ENCODE measurements at places on chromosomes 11 and 22.
A peak's percentile ranks its signal among the peaks of the same experiment; 100 is the strongest.

GRCh38 chr11:45093761-45094455, 52.5 kb upstream of the PRDM11 start:
- no peak for DNase-seq

GRCh38 chr11:57787920-57788702, 26.5 kb downstream of the CTNND1 start:
- DNase-seq, result no peak

GRCh38 chr11:68200639-68201038, 12.5 kb downstream of the KMT5B start:
- no peak for DNase-seq

- no peak for DNase-seq
These were observed 31.0 kb downstream of the TMPRSS5 start for GRCh38 chr11:113675003-113675561.

DNA sequence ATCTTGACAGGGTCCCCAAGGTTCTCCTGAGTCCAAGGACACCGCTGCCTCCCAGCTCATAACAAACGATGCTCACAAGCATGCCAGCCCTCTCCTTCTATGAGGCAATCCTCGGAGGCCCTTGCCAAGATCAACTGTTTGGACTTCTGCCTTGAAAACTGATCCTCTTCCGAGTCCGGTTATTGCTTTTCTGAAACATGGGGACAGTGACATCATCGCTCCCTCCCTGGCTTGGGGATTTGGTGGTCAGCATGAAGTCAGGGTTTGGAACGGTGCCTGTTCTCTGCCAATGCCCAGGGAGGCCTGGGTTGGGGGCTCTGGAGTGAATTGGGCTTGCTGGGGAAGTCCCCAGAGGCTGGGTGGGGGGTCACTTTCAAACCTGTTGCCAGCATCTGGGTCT, 149.3 kb downstream of the FBXO7 start:
- DNase-seq, result no peak

DNA sequence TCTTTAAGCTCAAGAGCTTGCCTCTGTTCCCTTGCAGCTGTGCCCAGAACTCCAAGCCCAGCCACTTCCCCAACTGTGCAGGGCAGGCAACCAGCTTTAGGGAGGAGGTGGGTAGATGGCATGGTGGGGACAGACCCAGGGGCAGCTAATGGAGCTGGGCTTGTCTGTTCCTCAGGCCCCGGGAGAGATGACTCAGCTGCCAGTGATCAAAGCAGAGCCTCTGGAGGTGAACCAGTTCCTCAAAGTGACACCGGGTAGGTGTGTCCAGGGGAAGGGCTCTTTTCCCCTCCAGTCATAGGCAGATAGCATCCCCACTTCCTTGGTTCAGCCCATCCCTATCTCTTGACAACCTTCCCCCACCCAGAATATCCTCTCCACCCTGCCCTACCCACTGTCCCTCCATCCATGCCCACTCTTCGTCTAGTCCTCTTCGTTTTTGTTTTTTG, 32.4 kb downstream of the CREB3L1 start:
- DNase-seq, result no peak

GRCh38 chr22:33328789-33329296, 270.7 kb upstream of the SYN3 start:
- DNase-seq, result no peak

DNA sequence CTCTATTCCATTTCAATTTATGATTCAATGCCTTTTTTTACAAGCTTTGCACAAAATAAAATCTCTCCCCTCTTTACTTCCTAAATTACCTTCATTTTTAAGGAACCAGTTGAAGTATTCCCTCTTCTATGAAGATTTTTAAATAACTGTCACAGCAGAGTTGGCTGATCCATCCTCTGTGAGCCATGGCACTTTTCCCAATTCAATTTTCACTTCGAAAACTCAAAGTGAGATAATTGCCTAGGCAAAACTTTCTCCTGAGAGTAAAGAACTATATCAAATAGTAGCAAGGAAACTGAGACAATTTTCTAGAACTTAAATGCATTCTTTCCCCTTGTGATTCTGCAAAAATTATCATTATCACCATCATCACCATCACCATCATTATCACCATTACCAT, 259.9 kb upstream of the ARHGAP20 start:
- no peak for DNase-seq

- no peak for DNase-seq
These were observed 98.5 kb downstream of the PDE2A start for GRCh38 chr11:72575533-72576242.

DNA sequence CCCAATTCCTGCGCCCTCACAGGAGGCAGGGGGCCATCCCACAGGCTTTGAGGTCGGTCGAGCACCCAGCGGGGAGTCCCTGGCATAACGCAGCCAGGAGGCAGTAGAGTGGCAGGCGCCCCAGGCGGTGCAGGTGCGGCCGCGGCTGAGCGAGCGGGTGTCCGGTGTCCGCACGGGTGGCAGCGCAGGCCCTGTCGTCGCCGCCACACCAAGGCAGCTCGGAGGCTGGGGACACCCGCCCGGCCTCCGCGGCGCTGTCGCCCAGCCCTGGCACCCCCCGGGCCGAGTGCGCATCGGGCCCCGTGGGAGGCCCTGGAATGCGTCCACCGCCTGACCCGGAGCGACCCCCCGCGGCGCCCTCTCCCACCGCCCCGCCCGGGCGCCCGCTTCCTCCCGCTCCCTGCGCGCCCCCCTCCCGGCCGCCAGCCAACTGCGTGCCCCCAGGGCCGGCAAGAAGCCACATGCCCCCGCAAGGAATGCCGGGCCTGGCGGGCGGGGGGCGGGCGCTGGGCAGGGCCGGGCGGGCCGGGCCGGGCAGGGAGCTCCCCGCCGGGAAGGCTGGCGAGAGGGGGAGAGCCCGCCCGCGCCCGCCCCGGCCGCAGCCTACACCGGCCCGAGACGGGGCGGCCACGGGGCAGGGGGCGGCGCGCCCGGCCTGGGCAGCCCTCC, 33.9 kb downstream of the PRDM11 start:
- DNase-seq, result peak; percentile 58

DNA sequence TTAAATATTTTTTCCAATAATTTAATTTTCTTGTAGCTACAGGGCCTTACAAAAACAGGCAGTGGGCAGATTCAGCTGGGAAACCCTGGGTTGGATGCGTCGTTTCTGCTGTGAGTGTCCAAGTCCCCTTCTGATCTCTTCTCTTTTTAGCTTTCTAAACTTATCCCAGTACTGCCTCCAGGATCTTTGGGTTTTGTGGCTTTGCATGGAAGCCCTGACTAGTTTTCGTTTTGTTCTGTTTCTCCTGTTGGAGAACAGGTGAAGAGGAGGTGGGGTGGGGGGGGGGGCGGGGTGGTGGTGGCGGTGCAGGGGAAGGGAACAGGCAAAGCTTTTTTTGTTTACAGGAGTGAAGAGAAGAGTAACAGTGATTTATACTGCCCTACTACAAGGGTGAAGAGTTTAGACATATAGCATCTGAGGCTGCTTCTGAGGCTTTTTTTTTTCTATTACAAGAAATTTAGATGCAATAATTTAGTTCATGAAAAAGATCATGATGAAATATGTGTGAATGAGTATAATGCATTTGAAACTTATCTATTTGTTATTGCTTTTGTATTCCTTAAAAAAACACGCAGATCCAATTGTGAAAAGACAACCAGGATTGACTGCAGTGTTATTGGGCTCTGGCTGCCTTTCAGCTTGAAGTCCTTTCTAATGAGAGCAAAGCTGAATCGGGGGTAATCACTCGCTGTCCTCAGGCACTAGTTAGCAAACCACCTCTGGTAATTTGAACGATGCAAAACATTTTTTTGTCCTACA, 142.9 kb downstream of the NCAM1 start:
- DNase-seq, result no peak

DNA sequence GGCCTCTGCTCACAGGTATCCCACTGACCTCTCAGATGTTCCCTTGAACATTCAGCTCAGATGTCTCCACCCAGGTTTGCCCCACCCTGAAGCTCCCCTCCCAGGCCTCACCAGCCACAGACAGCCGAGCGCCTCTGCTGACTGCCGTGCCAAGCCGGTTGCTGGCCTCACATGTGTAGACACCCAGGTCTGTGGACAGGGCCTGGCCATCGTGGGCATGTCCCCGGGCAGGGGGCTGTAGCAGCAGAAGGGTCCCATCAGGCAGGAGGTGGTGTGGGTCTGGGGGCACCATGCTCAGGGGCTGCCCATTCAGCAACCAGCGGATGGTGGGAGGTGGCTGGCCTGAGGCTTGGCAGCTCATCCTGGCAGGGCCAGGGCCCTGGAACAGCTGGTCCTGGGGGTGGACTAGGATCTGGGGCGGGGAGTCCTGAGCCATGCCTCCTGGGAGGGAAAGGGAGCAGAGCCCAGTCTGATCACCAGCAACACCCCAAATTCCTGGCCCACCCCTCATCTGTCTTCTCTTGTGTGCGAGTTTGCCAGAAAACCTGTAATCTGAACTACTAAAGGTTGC, 759 bp downstream of the ROBO4 start:
- DNase-seq, result no peak

GRCh38 chr11:128614026-128614425, 26.7 kb upstream of the ETS1 start:
- no peak for DNase-seq

- DNase-seq, result no peak
These were observed 64.9 kb downstream of the NAV2 start for GRCh38 chr11:19777377-19778102.

DNA sequence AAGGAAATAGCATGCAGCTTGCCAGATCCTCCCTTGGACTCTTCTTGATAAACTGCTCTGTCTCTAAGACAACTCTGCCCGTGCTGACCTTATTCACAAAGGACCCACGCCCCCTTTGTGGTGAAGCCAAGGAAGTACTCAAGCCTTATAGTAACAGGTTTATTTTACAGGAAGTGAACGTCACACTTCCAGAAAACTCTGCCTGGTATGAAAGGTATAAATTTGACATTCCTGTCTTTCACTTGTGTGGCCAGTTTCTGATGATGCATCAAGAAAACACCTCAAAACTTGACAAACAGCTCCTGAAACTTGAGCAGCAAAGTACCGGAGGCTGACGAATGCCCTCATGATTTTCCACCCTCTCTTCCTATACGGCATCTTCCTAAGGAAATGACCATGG, 12.5 kb upstream of the PELI3 start:
- DNase-seq, result no peak

GRCh38 chr22:37431801-37432707, 4.8 kb upstream of the ELFN2 start:
- DNase-seq, result no peak

DNA sequence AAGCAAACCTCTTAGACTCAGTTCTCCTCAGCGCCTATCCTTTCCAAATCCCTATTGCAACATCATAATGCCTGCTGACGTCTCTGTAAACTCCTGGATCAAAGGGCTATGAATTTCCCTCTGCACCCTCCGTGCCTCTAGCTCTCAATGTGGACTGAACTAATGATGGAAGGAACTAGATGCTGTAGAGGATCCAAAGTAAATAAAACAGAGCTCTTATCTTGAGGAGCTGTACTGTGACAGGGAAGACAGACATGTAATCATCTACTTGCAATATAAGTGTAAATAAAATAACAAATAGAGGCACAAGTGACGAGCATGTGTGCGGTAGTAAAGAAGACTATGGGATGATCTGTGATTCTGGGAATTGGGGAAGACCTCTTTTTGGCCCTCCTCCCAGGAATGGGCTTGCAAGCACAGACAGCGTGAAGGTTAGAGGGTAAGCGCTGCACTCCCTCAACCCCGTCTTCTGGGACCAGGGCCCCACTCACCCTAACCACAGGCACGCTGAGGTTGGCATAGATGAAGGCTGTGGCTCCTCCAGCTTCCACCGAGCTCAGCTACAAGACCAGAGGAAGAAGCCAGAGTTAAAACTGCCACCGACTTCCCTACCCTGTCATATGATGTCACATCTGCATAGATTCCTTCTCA, 42.2 kb downstream of the P4HA3 start:
- no peak for DNase-seq

DNA sequence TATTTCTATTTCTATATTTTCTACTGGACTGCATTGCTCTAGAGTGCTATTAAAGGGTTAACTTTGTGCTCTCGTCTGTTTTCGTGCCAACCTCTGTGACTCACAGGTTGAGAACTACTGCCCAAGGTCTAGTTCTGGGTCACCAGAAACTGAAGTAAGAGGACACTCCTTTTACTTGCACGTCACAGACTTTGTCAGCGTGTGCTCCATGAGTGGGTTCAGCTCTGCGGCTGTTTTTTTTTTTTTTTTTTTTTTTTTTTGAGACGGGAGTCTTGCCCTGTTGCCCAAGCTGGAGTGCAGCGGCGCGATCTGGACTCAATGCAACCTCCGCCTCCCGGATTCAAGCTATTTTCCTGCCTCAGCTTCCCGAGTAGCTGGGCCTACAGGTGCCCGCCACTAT, 49.8 kb downstream of the CLMP start:
- no peak for DNase-seq

DNA sequence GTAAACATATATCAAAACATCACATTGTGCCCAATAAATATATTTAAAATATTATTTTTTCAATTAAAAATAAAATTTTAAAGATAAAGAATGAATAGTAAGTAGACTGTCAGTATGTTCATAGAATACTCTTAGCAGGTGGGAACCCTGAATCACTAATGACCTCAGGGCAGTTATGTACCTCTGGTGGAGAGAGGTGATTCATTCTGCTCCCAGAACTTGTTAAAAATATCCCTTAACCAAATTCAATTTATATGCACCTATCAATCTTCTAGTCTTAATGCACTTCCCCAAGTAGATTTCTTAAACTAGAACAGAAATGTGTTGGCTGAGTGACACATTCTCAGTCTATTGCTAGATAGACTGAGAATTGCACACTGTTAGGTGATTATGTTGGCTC, 183.9 kb upstream of the SYN3 start:
- DNase-seq, result no peak

- DNase-seq, result no peak
These were observed 30.3 kb downstream of the PDE3B start for GRCh38 chr11:14673824-14674405.

DNA sequence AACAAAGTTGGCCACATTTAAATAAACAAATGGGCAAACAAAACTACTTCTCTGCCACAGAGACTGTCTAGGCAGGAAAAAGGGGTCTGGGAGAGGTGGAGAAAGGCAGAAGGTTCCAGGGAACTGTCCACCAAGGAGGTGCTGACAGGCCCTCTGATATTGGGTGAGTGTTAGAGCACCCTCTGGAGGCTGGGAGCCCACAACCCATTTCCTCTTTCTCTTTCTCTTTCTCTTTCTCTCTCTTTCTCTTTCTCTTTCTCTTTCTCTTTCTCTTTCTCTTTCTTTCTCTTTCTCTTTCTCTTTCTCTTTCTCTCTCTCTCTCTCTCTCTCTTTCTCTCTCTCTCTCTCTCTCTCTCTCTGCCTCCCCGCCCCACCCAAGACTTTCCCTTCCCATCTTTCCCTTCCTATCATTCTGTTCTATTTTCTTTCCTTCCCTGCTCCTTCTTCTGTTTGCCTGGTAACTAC, 912.8 kb downstream of the DLG2 start:
- DNase-seq, result peak; percentile 33

GRCh38 chr22:30045901-30046715, 34.2 kb upstream of the HORMAD2 start:
- no peak for DNase-seq

GRCh38 chr22:47127441-47127871, 365.0 kb downstream of the TBC1D22A start:
- DNase-seq, result peak; percentile 14

GRCh38 chr11:35276396-35277145, 137.6 kb downstream of the CD44 start:
- no peak for DNase-seq

All from glutamatergic neuron (in vitro differentiated cells).